NCI-H69 (cell line): ENCODE measurements at places on chromosomes 12 and 14.

DNA sequence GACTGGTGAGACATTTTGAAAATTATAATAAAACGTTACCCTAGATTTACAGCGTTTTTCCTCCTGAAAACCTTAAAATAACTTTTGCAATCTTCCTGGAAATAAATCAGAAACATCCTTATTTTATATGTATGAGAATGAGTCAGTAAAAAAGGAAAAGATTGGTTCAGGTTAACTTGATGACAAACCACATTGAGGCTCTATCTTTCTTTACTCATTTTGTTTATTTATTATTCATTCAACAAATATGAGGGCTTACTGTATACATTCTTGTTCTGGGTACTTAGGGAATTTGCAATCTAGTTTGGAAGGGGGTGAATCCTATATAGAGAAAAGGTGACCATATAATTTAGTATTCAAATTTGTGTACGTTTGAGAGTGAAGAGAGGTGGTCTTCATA is 156.6 kb downstream of the UNC79 start:
- DNase-seq, result no peak

- peak; percentile 69 for DNase-seq
These were observed 70.2 kb downstream of the IRF2BPL start for GRCh38 chr14:76958020-76958979.

DNA sequence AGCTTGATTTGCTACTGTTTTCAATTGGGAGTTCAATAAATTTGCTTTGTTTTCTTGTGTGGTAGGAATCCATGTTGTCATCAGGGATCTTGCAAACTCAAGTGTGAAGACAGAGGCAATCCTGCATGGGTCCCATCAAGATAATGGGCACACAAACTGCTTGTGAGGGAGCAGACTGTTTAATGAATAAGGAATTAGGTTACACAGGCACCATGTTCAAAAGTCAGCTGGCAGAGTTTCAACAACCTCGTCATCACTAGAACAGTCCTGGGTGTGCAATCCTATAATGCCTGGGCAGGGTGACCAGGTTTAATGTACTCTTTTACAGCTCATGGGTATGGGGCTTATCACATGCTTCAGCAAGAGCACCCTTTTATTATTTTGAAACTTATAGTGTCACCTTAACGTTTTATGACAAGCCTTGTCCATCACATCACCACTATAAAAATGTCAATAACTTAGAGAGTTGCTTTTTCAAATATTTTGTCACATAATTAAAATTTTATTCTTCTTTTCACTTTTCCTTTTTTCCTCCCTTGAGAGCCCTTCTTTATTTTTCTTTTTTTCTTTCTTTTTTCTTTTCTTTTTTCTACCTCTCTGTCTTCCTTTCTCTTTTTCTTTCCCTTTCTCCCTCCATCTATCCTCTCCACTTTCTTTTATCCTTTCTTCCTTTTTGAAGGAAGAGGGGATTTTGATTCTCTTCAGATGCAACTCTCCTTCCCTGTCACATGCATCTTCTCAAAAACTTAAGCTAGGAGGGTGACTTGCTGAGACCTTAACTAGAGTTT is 252.2 kb upstream of the ATP2B1 start:
- peak; percentile 61 for DNase-seq

- no peak for DNase-seq
These were observed 13.3 kb downstream of the NDUFA12 start for GRCh38 chr12:94990222-94990621.

- no peak for DNase-seq
These were observed 405.3 kb upstream of the USP15 start for GRCh38 chr12:61854902-61855301.
